Stimulated activated naive CD4-positive, alpha-beta T cell (primary cell): ENCODE measurements at places on chromosomes 5 and 9.

- no peak for DNase-seq
Observed at GRCh38 chr5:96227957-96228356, 205.1 kb downstream of the PCSK1 start.

DNA sequence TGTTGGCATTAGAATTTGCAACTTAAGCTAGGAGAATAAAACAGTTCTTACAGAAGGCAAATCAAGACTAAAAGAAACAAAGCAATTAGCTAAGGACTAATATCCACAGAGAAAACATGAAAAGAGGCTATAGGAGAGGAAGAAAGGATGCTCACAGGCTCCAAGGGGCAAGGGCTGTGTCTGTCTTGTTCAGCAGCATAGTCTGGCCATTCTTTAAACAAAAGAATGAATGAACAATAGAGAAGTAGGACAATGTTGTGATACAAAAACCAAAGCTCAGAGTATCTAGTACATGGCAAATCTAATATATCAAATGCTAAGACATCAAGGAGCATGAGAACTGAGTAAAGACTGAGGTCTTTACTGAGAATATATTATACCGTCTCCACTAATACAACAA, 39.5 kb downstream of the PLPP1 start:
- DNase-seq = no peak

- DNase-seq = no peak
Observed at GRCh38 chr5:166370928-166371690, 1920.3 kb upstream of the WWC1 start.

DNA sequence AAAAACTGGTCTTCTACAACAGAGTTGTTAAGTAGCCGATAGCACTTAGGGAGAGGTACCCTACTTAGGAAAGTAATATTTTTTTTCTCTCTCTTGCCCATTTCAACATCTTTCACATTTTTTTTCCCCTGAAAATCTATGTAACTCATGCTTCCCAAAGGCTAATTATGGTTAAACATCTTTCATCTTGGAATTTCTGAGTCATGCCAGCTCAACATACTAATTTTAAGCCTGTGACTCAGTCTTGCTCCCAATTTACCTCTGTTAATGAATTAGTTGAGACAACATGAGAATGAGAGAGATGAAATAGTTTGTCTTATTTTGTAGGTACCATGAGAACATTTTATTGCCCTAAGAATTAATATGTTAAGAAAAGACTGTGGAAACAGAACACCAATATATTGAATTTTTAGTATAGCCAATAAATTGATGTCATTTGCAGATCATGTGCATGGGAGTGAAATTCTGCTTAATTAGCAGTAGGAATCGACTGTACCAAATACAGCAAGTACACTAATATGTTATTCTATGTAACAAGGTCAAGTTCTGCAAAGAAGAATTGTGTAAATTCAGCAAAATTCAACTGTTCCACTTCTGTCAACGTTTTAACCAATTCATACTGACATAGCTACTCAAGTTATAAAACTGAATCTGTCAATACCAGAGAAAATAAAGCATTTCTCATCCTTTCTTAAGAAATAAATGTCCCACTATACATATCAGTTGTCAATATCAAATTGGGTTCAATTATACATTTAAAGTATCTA, 550.0 kb downstream of the PTPRD start:
- no peak for DNase-seq

DNA sequence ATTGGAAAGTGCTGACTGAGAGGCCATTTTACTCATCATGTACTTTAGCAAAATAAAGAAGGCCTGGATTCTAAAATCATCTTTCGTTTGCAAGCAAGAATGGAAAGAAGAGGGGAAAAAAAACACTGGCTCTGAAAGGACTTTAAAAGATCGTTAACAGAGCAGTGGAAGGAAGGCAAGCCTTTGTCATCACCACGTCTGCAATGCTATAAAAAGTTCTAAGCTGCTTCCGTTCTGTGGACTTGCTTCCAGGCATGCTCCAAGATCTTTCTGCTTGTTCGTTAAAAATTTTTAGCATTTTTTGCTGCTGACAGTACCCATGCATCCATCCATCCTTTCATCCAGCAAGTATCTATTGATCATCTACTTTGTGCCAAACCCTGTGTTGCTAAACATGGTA, 226.5 kb downstream of the GABBR2 start:
- DNase-seq = no peak

DNA sequence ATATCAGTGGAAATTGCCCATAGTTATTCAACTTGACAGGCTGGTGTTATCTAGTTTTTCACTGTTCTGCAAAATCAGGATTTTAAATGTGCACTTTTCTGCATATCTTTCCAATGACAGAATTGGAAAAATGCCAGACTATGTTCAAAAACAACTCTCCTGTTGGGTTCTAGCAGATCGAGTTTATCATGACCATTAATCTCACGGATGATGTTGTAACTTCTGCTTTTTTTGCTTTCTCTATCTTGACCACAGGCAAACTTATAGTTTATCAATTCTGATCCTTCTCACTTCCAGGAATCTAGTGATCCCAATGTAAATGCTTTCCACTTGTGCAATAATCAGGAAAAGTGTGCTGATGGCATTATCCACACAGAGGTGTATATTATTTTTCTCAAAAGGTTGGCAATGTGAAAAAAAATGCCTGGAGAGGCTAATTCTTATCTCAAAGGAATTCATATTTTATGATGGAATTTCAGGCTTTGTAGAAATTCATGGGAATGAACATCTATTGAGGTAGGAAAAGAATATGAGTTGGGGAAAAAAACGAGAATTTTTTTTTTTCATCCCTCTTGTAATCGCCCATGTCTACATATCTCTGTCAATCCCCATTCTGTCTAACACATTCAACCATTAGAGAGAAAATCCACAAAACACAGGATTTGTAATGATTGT, 73.6 kb upstream of the DAB2 start:
- no peak for DNase-seq

GRCh38 chr5:141848744-141849414, 29.3 kb downstream of the PCDH1 start:
- no peak for DNase-seq

- no peak for DNase-seq
Observed at GRCh38 chr5:958701-959571, 49.7 kb upstream of the NKD2 start.

GRCh38 chr5:17709011-17709710, 74.9 kb downstream of the TAF11L14 start:
- no peak for DNase-seq

- DNase-seq = no peak
Observed at GRCh38 chr9:14415947-14416346, 102.0 kb upstream of the NFIB start.

DNA sequence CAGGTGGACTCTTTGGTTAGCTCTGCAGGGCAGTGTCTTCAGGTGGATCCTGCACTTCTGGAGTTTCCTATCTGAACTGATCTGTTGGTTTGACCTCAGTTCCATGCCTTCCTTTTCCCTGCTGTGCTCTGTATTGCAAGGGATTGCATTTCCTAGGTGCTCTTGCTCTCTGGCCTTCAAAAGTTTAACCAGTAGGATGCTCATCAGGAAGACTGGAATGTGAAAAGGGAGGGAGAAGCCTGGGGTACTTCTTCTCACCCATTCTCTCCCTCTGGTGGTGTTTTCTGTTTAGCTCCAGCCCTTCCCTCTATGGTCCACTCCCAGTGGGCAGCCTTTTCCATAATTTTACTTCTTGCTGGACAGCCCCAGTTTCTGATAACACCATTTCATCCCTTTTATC, 78.5 kb downstream of the ZNF618 start:
- no peak for DNase-seq

- DNase-seq = no peak
Observed at GRCh38 chr5:143248822-143249579, 154.5 kb downstream of the NR3C1 start.

- DNase-seq = no peak
Observed at GRCh38 chr9:125608489-125609224, 98.4 kb downstream of the MAPKAP1 start.

GRCh38 chr5:146107901-146108300, 2.5 kb upstream of the PLAC8L1 start:
- no peak for DNase-seq

GRCh38 chr9:83346655-83347420, 191.4 kb downstream of the FRMD3 start:
- no peak for DNase-seq

DNA sequence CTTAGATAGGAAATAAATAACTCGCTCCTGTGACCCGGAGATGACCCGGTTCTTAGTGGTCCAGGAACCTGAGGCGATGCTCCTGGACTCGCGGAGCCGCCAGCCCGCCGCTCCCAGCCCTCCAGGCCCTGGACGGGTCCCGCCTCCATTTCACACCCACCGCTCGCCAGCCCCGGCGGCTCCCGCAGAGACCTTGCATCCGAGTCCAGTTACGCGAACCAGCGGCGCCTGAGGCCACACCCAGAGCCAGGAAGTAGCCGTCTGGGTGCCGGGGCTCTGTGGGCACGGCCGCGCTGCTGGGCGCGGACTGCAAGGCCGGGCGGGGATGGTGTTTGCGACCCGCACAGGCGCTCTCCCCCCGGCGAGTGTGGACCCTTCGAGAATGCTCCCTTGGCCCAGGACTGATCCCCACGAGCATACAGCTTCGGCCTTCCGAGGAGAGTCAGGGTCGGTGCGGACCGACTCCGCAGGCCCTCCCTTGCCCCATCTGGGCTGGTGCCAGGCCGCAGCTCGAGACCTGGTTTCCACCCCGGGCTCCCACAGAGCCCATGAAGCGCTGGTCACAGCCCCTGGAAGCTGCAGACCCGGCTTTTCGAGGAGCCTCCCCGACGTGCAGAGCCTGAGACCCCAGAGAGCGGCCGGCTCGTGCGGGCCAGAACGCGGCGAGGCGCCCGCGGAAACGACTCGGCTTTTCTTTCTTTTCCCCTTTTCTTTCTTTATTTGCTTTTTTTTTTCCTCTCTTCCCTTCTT, 5.2 kb upstream of the BARX1 start:
- DNase-seq = no peak

- DNase-seq = no peak
Observed at GRCh38 chr9:81656004-81656403, 33.3 kb downstream of the TLE1 start.

DNA sequence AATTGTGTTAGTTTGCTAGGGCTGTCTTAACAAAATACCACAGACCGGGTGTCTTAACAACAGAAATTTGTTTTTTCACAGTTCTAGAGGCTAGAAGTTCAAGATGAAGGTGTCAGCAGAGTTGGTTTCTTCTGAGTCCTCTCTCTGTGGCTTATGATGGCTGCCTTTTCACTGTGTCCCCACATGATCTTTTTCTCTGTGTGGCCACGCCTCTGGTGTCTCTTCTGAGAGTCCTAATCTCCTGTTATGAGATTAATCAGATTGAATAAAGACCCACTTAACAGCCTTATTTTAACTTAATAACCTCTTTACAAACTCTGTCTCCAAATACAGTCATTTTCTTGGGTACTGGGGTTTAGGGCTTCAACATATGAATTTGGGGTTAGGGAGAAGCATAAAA, 561.1 kb downstream of the NR2F1-AS1 start:
- no peak for DNase-seq

- no peak for DNase-seq
Observed at GRCh38 chr9:80797831-80798688, 891.3 kb downstream of the TLE1 start.

DNA sequence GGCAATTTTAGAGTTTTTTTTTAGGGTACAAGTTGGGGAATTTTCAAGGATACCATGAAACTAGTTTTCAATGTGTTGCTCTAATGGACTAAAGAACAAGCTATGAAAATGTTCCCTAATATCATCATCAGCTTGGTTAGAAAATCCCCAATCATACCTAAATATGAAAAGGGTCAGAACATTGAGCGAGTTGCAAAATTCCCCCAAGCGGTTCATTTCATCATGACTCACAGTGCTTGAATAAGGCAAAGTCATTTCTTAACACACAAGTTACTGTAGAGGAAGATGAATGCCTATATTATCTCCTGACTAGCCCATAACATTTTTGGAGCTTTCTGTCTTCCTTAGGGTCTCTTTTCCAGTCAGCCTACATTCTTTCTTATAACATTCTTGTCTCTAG, 62.7 kb downstream of the ST8SIA4 start:
- DNase-seq = no peak

GRCh38 chr9:127776195-127776923, 2.1 kb downstream of the SH2D3C start:
- peak; percentile 74 for DNase-seq

GRCh38 chr5:10726913-10727517, 34.0 kb downstream of the DAP start:
- no peak for DNase-seq

GRCh38 chr9:16060436-16061129, 507.7 kb downstream of the CCDC171 start:
- no peak for DNase-seq

DNA sequence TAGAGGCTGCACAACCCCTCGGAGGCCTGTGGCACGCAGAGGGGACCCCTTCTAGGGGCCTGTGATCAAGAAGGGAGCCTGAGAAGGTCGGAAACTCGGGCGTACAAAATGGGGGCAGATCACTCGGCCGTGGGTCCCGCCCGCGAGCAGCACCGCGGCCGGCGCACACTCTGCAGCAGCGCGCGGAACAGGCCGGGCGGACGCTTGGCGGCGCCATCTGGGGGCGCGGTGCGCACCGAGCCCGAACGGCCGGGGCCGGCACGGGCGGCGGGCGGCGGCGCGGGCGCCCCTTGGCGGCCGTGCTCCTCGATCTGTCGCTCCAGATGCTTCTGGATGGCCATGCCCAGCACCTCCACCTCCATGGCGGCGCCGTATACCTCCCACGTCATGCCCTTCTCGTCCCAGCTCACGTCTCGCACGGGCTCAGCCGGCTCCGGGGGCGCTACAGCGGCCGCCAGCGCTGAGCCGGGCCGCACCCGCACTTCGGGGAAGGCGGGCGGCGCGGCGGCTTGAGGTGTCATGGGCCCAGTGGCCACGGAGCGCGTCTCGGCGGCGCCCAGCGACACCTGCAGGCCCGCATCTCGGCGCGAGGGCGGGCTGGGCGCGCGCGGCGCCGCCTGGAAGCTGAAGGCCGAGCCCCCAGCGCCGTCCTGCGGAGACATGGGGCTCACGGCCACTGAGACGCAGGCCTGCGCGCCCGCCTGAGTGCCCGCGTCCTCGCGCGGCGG, 13.1 kb downstream of the GPRIN1 start:
- DNase-seq = peak; percentile 63

DNA sequence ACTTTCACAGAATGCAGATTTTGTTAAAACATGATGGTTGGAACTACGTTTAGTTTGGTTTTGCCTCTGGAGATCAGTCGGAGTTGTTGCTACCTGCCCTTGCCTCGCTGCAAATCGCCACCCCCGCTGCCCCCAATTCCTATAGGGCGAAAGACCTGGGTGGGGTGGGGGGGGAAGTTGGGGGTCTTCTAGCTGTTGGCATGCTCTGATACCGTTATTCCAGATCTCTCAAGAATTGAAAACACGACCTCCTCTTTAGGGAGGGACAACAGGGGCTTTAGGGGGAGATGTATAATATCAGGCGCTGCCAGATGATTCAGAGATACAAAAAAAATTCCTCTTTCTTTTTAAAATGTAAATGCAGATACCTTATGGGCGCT, 36.4 kb upstream of the NFIB start:
- no peak for DNase-seq
